Suppressor macrophage treated with lipopolysaccharide for 1 hour (primary cell): ENCODE measurements at places on chromosomes 1 and 21.

DNA sequence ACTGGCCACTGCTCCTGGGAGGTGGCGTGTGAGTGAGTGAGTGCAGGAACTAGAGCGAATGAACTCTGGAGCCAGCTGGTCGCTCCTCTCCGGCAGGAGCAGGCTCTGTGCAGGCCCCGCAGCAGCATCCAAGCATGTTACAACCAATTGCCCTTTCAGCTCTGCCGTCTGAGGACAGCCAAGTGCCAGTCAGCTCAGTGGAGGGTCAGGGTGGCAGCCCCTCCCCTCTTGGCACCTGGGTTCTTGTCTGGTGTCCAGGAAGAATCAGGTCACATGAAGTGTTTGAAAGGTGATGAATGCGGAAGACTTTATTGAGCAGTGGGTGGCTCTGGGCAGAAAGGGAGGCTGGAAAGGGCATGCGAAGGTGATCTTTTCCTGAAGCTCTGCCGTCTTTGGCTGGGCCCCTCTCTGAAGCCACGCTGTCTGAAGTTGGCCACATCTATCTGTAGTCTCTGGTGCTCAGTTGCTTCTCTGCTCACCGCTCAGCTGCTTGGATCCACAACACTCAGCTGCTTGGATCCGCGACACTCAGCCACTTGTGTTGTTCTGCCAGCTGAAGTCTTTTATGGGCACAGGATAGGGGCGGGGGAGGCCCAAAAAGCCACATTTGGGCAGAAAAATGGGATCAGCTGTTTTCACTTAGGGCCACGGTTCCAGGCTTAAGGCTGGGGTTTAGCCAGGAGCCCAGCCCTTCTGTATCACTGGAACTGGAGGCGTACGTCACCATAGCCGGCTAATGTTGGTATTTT, 139.8 kb downstream of the ADSS2 start:
- no peak for DNase-seq

GRCh38 chr1:11455967-11456570, 22.9 kb upstream of the DISP3 start:
- no peak for DNase-seq

DNA sequence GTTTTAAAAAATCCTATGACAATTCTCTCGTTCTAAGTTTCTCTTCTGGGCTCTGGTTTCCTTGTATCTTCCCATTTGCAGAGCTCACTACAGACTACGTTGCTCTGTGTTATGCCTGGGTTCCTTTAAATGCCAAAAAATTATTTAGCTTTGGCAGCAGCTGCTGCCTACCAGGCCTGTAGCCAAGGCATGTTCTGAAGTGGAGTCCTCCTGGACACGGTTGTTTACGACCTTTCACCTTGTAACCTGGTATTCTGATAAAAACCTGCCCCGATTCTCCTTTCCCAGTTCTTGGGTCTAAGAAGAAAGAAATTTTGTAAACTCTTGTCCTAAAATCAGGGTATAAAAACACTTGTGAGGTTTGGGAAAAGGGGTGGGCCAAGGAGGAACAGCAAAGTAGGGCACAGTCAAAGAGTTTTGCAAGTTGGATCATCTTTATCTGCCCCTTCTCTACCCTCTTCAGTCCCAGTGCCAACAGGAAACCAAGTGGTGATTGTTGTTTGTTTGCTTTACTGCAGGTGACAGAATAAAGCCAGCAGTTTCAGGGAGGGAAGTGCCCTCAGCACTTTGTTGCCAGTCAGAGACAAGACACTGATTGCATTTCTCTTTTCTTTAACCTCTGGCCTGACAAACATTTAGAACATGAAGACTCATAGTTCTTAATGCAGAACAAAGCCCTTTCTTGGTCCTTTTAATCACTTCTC, 3.1 kb upstream of the TXNIP start:
- DNase-seq, result no peak

DNA sequence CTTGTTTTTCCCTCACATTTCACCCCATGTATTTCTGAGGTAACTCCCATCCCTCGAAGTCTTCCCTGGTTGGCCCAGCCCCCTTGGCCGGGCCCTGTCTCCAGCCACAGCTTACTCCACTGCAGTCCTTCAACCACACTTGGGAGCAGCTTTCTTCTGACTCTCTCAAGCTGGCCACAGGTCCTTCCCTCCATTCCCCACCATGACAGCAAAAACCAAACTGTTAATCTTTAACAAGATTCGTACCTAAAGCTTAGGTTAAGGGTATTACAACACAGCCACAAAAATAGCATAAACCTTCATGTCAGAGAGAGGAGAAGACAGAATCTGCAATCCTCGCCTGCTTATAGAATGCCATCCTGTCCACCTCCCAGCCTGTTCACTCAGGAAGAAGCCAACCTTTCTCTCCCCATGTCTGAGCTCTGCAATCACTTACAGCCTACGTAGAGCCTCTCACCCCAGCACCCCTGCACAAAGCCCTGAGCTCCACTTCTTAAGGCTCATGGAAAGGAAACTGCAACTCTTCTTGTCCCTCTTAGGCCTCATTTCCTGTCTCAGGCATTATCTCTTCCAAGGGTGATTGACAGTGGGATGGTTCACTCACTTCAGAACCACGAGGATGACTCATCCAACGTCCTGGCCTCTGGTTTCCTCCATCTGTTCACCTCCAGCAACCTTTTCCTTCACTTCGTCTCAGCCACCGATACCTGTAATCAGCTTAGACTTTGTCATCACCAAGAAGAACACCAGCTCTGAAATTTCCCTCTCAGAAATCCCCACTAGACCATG, 72.8 kb downstream of the CD2 start:
- peak; percentile 24 for DNase-seq

DNA sequence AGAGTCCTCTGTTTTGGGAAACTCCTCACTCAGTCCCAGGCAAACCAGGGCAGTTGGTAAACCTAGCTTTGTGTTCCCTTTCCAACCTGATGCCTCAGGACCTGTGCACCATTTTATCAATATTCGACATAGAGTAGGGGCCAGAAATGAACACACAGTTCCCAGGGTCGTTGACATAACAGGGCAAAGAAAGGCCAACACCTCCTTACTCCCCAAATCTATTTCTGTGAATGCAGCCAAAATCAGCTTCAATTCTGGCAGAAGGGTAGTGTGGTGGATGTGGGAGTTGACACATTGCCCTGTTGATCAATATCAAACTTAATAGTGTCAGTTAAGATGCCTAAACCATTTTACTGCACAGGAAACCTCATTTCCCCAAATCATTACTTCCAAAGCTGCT, 104.6 kb upstream of the SPATA6 start:
- no peak for DNase-seq
